Stimulated activated CD8-positive, alpha-beta memory T cell treated with anti-CD3 and anti-CD28 coated beads, Interleukin-15, amount 100 ng/mL, for 4 hours (primary cell): ENCODE measurements at places on chromosomes 6 and 20.

- no peak for DNase-seq
These were observed 7.5 kb downstream of the SMPD2 start for GRCh38 chr6:109447878-109448555.

DNA sequence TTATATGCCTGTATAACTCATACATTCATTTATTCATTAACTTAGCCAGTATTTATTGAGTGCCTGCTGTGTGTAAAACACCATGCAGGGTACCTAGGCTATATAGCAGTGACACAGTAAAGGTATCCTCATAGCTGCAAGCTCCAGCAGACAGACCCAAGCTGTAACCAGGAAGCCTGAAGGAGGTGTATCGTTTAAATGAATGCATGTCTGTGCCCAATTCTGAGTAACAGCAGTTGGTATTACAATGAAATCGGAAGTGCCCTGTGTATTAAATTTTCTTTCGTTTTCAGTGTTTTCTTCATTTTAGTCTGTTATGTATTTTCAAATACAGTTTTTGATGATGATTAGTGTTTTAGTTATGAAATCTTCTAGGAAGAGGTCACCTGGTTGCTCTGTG lies 485.8 kb upstream of the SOX4 start:
- no peak for DNase-seq

- no peak for DNase-seq
These were observed 6.3 kb upstream of the NT5E start for GRCh38 chr6:85443349-85444117.

DNA sequence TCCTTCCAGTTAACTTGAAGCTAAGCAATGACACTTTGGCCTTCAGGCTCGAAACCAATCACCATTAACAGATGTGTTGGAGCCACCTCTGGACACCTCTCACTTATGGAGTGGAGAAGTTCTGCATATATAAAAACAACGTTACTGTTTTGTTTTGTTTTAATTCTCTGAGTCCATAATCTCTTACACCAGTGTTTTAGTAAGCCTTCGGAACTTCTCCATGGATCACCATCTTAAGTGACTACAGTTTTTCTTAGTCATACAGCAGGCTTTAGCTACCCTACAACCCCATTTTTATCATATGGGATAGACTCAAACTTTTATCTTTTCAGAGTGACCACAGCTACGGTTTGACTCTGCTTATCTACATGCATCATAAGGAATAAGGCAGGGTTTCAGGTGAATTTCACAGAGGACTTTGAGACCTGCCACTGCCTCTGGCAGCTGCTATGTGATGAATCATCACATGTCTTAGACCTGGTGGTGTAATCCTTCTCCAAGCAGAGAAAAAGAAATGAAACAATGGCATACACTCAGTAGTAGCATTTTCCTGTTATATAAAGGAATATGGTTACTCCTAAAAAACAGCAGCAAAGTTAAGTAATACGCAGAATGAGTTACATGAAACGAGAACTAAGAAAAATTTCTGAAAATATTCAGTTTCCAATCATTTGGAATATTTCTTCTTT lies 5.5 kb upstream of the HDDC2 start:
- DNase-seq = no peak

- DNase-seq = no peak
These were observed 8.9 kb downstream of the FARS2 start for GRCh38 chr6:5270093-5270680.

- no peak for DNase-seq
These were observed 6.5 kb downstream of the NKAIN2 start for GRCh38 chr6:123810214-123810613.
